ENCODE measurements at places on chromosomes 12 and 14.

- DNase-seq: no peak
Observed at GRCh38 chr12:77979597-77980250, 149.0 kb downstream of the NAV3 start.

DNA sequence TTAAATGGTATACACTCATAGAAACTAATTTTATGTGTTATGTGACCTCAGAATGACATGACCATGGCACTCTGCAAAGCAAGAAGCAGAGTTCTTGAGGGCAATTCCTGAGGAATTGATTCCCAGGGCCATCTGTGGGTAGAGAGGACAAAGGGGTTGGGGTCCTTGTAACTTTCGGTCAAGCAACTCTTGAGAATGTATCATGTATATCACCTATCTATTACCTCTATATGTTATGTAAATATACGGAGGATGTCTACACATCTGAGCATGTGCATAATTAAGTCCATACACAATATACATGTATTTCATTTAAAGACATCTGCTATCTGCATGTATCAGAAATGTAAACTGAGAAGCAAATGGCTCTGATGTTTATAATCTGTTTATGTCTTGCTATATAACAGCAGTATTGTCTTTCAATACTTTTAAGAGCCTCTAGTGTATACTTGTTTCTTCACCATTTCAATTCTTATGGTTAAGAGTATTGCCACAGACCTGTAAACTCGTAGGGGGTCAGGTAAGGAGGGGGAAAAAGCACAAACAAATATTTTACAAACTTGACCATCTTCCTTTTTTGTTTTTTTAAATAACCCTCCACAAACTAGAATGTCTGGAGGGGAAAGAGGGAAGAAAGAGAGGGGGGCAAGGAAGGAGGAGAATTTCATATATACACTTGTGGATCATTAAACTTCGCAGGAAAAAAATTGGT, 4.5 kb downstream of the FOXA1 start:
- DNase-seq: peak; percentile 35

- no peak for DNase-seq
Observed at GRCh38 chr14:89401241-89401640, 15.8 kb downstream of the FOXN3 start.

- no peak for DNase-seq
Observed at GRCh38 chr12:14993537-14994266, 20.9 kb downstream of the PDE6H start.

DNA sequence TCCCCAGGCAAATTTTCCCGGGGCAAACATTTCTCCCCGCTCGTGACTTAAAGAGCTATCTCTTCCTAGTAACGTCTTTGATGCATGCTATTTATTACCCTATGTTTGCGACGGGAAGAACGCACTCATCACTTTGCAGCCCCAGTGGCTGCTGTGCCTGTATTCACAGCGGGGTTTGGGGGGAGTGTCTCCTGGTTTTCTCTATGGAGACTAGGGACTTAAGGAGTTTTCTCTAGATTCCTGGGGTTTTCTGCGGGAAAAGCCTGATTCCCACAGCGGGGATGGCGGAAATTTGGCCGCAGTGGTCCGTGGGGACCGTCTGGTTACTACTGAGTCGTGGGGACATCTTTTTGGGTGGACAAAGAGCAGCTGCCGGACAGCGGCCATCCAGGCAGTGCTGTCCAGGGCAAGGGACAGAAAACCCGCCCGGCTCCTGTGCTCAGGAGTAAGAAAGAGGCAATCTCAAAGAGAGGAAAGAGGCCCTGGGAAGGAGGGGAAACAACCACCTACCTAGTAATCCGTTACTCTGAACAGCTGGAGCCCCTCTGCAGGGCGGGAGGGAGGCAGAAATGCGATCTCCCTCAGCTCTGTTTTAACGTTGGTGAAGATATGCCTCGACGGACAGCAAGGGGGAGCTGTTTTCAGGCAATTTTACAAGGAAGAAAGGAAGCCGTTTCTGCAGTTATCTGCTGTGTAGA, 771 bp upstream of the AVPR1A start:
- peak; percentile 66 for DNase-seq

DNA sequence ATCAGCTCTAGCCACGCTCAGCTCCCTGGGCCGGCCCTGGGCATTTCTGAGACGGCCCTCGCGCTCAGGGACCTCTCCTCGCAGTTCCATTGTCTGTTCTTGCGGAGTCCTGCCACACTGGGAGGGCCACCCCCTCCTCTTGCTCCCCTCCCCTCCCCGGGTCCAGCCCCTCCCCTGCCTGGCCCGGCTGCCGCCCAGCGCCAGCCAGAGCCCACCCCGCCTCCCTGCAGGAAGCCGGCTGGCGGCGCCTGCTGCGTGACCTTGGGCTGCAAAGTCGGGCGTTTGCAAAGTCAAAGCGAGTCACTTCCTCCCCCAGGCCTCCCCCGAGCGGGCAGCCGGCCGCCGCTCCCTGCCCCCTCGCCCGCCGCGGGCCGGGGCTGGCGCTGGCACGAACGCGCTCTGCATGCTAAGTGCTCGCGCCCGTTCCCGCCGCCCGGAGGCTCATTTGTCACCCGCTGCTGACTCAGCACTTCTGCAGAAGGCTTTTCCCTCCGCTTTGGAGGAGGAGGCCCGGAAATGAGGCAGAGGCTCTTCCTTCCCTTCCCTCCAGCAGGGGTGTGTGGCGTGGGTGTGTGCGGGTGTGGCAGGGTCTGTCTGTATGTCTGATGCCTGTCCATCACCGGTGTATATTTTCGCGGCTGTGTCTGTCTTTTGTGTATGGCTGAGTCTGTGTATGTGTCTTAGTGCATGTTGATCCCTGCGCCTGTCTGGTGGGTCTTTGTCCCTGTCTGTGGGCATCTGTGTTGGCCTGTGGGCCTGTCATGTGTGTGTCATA, 72.0 kb downstream of the IRF2BPL start:
- peak; percentile 95 for DNase-seq

DNA sequence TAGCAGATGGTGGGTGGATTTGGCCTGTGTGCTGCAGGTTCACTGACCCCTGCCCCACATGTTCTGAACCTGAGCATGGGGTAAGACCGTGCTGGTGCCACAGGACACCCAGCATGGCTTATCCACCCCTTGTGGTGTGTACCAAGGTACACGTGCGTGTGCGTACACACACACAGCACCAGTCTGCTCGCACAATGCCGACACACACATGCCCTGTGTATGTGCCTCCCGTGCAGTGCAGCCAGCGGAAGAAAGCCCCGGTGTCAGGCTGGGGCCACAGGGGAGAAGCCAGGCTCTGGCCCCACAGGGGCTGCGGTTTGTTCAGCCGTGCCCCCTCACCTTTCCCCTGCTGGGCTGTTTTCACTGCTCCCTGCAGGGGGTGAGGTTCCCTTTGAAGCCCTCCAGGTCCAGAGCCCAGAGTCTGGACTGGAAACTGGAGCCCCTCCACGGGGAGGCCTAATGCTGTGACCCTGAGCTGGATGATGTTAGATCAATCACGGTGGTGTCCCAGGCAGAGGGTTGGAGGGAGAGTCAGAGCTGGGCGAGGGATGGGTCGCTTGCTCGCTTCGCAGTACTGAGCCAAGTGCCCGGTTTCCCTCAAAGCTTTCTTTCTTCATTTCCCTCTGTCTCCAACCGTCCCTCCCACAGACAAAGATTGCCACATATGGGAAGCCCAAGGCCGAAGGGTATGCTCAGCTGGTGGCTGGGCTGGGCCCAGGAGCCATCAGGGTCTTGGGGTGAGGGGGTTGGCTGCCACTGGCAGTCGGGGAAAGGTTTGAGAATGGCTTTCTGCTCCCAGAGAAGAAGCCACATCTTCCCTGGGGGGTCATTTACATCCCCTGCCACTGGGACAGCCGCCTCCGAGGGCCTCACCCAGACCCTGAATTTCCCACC, 6.2 kb downstream of the DTX1 start:
- DNase-seq: no peak

DNA sequence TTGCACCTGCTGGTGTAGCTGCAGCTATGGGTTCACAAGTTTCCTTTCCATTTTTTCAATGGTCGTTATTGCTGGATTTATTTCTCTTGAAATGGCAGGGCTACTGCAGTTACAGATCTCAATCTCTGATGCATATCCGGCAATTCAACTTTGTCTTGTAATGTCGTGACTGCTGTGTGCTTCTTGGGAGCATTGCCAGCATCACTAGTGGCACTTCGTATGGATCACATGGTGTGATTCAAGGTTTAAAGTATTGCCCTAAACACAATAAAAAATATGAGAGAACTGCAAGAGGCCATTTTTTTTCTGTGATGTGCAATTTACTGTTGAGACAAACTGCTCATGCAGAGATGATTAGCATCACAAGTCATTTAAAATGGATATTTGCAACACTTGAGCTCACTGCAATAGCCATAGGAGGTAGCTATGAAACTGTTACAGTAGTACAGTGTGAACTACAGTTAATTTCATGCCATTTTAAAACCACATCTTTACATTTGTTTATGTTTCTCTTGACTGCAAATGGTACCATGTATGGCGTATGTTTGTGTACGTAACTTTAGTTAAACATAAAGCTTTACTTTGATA, 217.4 kb upstream of the PDE3A start:
- DNase-seq: no peak

DNA sequence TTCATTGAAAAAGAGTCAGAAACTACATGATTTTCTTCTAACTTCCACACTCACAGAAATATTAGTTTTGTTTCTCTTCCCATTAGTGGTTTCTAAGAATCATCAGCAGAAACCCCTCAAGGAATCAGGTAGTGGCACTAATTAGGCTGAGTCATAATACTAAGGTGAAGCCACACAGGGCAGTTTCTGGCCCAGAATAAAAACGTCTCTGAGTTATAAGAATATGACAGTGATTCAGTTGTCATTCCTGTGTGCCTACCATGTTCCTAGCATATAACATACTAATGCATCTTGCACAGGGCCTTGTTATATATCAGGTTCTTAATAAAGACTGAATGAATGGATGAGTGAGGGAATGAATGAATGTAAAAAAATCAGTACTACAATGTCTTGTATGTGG, 206.0 kb upstream of the PLEKHG7 start:
- DNase-seq: no peak

DNA sequence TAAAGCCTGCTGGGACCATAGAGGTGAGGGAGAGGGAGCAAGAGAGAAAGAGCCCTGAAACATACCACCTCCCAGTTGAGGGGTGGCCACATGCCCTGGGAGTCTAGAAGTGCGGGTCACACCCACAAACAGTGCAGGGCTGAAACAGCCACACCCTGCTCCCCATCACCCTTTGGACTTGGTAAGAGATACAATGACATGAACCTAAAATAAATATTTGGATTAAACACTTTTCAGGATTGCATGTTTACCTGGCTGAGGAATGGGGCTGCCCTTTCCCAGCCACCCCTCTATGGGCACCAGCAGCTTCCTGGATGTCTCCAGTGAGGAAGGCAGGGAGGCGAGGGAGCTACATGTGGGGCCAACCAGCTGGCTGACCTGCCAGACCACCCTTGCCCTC, 39.0 kb upstream of the TC2N start:
- no peak for DNase-seq

GRCh38 chr14:61420326-61420725, 98.9 kb downstream of the PRKCH start:
- no peak for DNase-seq

DNA sequence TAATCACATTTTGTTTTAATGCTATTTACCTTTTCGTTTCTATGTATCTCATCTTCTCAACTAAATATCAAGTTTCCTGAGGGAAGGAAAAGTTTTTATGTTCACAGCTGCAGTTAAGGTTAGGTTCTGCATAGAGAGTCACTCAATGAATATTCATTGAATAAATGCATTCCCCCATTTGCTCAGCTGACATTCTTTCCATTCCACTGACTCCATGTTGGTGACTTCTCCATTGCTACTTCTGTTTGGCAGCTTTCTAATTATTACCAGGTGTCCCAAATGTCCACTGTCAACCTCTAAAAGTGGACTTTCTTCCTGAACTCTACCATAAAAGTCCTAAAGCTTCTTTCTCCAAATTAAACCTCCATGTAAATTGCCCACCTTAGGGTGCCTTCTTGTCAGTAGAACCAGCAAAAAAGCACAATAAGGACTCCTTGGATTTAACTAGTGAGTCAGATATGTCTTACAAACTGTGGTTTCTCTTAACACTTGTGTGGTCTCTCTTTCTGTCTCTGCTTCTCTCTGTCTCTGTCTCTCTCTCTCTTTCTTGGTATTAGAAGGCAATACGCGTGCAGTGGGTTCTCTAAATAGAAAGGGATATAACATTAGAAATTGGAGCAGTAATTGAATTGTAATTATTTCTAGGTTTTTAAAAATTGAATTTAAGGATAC, 85.9 kb downstream of the TMEM117 start:
- DNase-seq: no peak

GRCh38 chr14:41899416-41899815, 292.7 kb downstream of the LRFN5 start:
- no peak for DNase-seq

- no peak for DNase-seq
Observed at GRCh38 chr12:3431686-3432085, 59.3 kb upstream of the PRMT8 start.

GRCh38 chr14:68965261-68965761, 13.8 kb downstream of the ACTN1 start:
- no peak for DNase-seq

GRCh38 chr12:116924558-116925453, 14.1 kb downstream of the FBXW8 start:
- no peak for DNase-seq

DNA sequence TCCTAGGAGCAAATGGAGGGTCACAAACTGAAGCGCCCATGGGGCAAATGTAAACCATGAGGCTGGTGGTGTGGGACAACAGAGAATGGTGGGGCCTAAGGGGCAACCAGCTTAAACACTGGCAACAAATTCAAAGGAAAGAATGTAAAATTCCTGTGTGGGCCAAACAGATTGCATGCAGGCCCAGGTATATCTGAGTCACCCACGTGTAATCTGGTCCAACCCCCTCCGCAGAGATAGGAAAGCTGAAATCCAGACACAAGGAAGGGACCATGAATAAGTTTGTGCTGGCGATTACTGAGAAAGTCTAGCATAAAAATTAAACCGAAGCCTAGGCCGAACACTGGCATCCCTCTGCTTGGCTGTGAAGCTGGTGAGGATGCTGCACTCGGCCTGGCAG, 71.6 kb downstream of the ITPK1 start:
- DNase-seq: no peak

DNA sequence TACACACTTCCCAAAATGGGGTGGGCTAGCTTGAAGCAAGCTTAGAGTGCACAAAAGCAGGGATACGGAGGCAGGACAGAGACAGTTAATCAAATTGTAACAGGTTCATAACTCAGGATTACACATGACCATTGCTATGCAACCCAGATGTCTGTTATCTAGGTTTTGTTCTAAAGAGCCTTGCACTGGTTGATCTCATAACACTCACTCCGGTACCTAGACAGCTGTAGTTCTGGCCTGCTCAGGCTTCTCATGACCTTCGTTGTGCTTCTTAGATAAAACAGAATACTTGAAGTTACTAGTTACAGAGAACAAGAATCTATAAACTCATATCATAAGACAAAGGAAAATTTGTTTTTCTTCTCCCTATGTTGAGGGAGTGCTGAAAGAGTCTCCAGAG, 983.4 kb downstream of the TMEM121 start:
- DNase-seq: no peak

DNA sequence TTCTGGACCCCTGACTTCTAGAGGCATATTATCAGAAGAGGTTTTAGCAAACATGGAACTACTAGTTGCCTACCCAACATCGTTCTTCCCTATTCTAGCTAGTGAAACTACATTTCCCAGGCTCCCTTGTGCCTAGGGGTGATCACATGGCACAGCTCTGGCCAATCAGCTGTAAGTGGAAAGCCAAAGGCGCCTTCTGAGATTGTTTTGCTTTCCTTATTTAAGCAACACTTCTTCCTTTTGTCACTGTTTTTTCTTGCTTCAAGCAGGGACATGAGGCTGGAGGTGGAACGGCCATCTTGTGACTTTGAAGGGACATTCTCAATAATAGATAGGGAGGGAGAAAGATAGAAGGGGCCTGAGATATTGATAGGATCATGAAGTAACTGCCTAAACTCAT, 136.7 kb downstream of the ZNF664 start:
- peak; percentile 57 for DNase-seq

GRCh38 chr14:71319666-71320065, 412.4 kb downstream of the PCNX1 start:
- DNase-seq: peak; percentile 2
